ENCODE measurements at places on chromosomes 5 and 9. TPM values are rescaled to one million over a fixed set of nuclear protein-coding genes. Genes with fewer than 3 reads are reported as not detected.

DNA sequence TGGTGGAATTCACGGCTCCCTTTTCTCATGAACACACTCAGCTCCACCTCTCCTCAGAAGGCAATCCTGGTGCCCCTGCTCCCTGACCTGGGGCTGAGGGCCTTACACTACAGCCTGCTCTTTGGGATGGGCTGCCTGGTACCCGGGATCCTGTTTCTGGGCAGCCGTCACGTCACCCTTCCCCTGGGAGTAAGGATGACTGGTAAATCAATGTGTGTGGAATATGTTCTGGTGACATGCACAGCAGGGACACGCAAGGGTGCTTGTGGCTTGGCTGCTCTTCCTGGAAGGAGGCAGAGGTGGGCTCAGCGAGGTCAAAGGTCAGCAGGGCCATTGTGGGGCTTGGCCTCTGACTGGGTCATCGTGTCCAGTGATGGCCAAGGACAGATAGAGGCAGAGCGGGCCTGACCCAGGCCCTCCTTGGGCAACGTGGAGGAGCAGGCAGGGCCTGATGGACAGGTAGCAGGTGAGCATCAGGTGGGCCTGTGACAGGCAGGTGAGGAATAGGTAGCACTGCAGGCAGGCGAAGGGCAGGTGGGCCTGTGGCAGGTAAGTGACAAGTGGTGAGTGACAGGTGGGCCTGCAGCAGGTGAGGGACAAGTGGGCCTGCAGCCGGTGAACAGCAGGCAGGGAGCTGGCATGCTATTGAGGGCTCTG is 399.4 kb upstream of the IRX4 start:
- DNase-seq: no peak

Gene AJM1
- 0.75 TPM for total RNA-seq

DNA sequence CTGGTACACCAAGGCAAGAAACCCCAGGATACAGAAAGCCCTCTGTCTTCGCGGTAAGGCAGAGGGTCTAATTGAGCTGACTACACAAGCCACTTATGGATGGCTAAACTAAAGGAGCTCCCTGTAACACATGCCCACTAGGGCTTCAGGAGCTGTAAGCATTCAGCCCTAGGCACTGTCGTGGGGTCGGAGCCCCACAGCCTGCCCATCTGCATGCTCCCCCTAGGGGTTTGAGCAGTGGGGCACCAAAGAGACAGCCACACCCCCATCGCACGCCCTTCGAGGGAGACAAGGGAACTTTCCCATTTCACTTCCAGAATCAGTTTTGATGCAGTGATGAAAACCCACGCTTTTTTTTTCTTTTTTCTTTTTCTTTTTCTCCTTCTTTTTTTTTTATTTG is 11.0 kb upstream of the MTMR12 start:
- no peak for DNase-seq

DNA sequence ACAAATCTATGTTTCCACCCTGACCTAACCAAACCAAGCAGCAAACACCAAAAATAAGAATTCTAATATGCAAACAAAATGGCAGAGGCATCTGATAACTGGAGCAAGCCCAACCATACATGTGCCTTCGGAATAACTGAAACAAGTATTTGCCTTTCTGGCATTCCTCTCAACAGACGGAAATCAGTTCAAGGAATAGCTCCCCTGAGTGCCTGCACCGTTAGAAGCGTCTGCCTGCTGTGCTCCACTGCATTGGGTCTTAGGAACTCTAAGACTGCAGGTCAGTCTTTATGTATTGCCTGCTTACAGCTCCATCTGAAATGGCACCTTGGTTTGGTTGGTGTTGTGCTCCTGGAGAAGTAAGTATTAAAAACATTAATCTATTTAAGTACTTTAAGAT is 98.5 kb downstream of the MRPS27 start:
- no peak for DNase-seq

Gene HTR1A
- total RNA-seq: not detected

GRCh38 chr9:116589392-116590354 is 97.4 kb upstream of the TRIM32 start:
- DNase-seq: no peak
